ENCODE measurements at places on chromosomes 3 and 15. TPM values are rescaled to one million over a fixed set of nuclear protein-coding genes. Genes with fewer than 3 reads are reported as not detected.

SCN5A gene
- total RNA-seq: not detected

GOLGA8T gene
- 1.1 TPM for total RNA-seq

DNA sequence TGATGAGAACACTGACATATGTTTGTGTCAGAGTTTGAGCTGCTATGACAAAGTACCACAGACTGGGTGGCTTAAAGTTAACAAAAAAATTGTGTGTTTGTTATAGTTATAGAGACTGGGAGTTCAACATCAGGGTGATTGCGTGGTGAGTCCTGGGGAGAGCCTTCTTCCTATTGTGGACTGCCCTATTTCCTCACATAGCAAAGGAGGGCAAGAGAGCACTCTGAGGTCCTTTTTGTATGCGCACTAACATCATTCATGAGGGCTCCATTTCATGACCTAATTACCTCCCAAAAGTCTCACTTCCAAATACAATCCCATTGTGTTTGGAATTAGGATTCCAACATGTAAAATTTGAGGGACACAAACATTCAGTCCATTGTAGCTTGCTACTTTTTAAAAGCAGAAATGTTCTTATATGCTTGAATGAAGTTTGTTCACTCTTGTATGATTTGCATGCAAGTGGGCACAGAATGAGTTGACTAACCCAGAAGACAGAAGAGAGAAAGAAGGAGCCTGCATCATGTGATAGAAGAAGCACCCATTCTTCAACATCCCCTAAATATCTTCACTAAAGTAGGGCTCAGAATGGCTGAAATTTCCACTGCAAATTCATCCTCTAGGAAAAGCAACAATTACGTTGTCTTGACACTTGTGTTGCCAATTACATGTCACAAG, 18.9 kb upstream of the ALCAM start:
- no peak for DNase-seq

DNA sequence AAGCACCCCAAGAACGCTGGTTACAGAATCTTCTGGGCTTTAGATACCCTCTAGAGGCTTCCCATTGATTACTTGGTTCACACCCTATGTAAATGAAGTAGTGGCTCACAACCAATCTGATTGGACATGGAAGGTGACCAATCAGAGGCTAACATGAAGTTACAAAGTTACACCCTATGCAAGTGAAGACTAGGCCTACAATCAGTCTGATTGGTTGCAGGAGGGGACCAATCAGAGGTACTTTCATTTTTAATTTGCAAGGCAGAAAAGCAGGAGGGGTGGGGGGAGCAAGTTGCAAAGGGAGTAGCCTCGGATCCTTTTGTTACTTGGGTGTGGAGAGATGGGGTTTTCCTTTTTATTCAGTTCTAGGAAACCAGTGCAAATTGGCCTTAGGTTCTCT, 11.1 kb upstream of the RTP2 start:
- DNase-seq: peak; percentile 28

- no peak for DNase-seq
These were observed 118.5 kb downstream of the TLE3 start for GRCh38 chr15:69979262-69979661.

DNA sequence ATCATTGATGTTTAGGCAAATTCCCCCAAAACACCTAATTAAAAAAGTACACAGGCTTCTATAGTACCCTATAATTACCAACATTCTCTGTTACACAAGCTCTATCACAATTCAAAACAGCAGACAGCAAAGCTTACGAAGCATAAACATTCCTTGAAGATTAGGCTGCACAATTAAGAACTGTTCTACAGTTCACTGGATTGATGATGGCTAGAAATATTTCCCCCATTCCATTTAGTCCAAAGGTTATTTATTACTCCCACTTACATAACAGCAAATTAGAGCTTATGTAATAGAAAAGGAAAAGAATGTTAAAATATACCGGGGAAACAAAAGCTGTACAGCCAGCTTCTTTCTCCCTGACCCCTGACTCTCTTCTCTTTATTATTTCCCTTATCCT, 49.3 kb downstream of the UACA start:
- DNase-seq: no peak

All from naive thymus-derived CD4-positive, alpha-beta T cell (primary cell).